Activated CD4-positive, alpha-beta memory T cell treated with anti-CD3 and anti-CD28 coated beads, Interleukin-2, amount 10 ng/mL, durations not matched to agents 7 days and 5 days (primary cell): ENCODE measurements at places on chromosomes 11 and 22. TPM values are rescaled to one million over a fixed set of nuclear protein-coding genes. Genes with fewer than 3 reads are reported as not detected.

The GP1BB gene
- not detected for total RNA-seq

The PKDREJ gene
- not detected for total RNA-seq

The PLAAT5 gene
- not detected for total RNA-seq

The CAPN5 gene
- 0.65 TPM for total RNA-seq

The CCDC116 gene
- total RNA-seq: 0.43 TPM
